Fibroblast of mammary gland (primary cell): ENCODE measurements at places on chromosomes 3 and 15.

DNA sequence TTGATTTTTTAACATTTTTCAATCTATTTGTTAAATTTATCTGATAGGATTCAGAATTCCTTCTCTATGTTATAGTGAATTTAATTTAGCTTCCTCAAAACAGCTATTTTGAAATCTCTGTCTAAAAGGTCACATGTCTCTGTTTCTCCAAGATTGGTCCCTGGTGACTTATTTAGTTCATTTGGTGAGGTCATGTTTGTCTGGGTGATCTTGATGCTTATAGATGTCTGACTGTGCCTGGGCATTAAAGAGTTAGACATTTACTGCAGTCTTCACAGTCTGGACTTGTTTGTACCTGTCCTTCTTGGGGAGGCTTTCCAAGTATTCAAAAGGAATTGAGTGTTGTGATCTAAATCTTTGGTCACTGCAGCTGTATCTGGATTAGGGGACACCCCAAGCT, 169.5 kb upstream of the C2CD4B start:
- DNase-seq: peak; percentile 11

DNA sequence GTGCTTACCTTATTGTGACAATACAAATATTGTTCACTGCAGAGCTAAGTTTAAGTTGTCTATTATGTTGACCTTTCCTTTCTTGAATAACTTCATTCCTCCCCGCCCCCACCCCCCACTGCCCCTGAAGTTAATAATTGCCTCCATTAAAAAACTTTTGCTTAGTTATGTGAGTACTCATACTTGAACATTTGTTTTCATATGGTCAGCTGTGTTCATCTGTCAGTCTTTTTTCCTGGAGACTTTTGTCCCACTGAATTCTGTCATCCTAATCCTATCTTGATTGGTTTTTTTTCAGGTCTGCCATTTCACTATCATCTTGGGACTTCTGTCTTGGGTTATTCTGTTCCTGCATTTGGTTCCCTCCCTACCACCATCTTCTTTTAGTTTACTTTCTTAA, 8.5 kb downstream of the SLC25A36 start:
- no peak for DNase-seq

DNA sequence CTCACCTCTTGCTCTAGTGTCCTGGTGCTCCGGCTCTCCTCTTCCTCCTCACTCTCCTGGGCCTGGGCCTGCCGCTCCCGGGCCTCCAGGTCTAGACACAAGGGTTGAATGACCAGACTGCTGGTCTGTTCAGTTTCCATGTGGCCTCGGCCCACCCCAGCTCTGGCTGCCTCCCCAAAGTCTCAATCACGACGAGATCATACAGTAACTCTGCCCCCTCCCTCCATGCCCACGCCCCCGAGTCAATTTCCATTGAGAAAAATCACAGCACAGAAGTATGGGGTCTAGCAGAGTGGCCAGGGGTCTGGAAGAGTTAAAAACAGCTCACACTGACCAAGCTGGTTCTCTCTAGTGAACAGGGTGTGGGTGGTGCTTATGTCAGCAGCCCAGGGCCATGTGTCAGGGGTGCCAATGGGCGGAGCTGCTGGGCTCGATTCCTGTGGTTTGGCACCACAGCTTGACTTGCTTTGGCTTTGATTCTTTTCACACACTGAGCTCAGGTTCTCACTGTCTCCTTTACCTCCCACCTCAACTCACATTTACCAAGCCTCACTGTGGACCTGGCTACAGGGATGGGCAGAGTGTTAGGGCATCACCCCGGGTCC, 6.9 kb downstream of the C15orf62 start:
- peak; percentile 71 for DNase-seq

DNA sequence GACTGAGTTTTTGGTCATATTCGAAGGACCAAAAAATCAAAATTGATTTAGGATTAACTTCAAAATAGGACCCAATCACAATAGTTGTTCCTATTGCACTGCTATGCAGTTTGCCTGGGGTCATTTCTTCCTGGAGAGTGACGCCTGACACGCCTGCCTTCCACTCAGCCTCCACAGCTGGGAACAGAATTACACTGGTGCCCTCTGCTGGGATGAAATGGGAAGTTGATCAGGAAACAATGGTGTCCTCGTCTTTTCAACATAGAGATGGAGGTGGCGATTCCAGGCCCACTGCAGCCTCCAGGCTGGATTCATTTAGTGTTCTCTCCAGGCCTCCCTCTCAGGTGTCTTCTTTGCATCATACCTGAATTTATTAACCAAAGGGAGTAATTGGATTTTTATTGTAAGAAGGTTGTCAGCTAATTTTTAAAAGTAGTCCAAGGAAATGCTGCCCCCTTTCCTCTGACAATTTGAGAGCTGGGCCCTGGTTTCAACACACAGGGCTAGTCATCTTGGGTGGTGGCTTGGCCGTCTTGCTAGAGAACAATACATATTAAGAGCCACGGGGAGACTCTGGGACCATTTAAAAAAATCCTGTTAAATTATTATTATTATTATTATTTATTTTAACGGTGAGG, 69.7 kb downstream of the GAP43 start:
- DNase-seq: peak; percentile 75

GRCh38 chr3:170508839-170509238, 77.0 kb downstream of the SLC7A14 start:
- no peak for DNase-seq

GRCh38 chr15:84859144-84859543, 25.3 kb upstream of the SLC28A1 start:
- no peak for DNase-seq

GRCh38 chr3:101453961-101454360, 59.1 kb downstream of the SENP7 start:
- peak; percentile 25 for DNase-seq

- no peak for DNase-seq
These were observed 56.3 kb upstream of the PCSK6 start for GRCh38 chr15:101545548-101546505.

- no peak for DNase-seq
These were observed 27.5 kb upstream of the LCTL start for GRCh38 chr15:66593219-66593780.
